ENCODE measurements at places on chromosomes 13 and 19.

- DNase-seq, result no peak
Observed at GRCh38 chr19:53844849-53845246, 20.7 kb upstream of the NLRP12 start.

DNA sequence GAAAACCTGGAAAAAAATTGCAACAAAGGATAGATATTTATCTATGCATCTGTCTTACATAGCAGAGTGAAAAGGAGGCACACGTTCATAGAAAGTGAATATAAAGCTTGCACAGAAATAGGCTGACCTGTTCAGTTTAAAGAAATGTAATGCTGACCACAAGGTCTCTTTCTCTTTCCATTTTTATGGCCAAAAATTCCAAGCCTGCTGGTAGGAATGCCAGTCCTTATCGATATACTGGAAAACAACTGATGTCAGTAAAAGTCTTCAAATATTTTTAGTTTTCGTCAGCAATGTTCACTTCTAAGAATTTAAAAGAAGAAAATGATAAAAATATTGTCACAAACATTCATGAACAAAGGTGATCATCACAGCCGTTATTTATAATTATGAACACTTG, 59.0 kb upstream of the MCF2L start:
- no peak for DNase-seq

DNA sequence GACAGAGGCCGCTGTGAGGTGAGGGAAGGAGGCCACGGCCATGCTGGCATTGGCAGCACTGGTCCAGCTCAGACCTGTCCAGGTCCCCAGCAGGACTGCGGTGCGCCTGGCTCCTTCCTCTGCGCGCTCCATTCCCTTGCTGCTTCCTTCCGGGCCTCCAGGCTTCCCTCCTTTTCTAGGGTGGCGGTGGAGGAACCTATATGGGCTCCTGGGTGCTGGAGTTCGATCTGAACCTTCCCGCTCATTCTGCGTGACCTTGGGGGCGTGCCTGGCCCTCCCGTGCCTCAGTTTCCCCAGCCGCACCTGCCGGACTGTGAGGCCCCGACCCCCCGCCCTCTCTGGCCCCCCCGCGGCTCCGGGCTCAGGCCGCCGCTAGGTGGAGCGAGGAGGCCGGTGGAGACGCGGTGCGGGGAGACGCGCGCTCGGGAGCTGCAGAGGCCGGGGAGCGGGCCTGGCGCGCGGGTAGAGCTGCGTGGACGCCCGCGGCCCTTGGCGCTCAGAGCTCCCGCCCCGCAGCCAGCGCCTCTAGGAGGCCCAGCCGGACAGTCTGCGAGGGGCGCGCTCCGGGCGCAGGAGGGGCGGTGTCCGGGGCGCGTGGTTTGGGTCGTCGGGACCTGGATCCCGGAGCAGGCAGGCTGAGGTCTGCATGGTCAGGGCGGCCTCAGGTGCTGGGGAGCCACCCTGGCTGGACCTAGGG, 29.9 kb downstream of the EFNA2 start:
- peak; percentile 27 for DNase-seq

GRCh38 chr19:28039677-28040381, 1173.1 kb downstream of the UQCRFS1 start:
- DNase-seq, result no peak

DNA sequence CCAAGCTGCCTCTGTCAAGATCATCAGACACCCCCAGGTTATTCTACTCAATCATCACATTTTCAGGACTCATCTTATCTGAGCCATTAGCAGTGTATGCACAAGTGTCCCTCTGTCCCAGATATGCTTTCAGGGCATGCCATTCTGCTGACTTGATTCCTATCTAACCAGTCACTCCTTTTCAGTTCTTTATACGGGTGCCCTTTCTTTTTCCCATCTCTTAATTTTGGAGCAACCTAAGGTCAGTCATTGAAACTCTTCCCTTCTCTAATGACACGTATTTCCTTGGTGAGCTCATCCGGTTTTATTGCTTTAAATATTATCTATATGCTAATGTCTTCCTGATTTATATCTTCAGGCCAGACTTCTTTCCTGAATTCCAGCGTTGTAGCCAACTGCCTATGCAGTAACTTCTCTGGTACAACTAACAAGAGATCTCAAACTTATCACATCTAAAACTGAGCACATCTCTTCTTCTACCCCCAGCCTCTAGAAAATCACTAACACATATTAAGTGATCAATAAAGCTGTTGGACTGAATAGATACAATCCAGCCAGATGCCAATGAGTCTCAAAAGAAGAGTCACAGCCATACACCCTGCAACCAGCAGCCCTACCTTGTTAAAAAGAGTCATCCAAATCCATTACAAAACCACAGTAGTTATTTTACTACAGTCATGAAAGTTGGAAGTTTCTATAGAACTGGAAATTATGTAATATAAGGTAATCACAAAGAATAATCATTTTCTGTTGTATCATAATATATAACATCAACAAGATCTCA, 58.8 kb downstream of the DCLK1 start:
- DNase-seq, result no peak

- no peak for DNase-seq
Observed at GRCh38 chr13:47796816-47797215, 204.3 kb downstream of the SUCLA2 start.

DNA sequence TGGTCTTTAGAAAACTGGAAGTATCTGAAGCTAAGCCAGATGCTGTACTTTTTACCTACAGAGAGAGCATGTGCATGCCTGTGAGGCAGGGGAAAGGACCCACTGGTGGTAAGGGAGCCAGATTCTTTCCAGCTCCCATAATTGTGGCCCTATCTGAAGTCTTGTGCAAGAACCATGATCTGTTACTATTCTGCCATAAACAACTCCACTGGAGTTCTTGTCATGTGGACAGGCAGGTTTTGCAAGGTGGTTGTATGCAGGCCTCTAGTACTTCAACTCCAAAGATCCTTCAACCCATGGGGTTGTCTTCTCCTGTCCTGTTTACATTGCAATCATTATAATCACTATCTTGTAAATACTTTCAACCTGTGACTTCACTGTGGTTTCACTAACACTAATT, 14.1 kb downstream of the PROSER1 start:
- DNase-seq, result no peak

- DNase-seq, result no peak
Observed at GRCh38 chr13:62564770-62565169, 1149.1 kb upstream of the PCDH20 start.
